A549 treated with Mapracorat at 1 μM for 4 hours (cell line): ENCODE measurements at places on chromosomes 12 and 14. TPM values are rescaled to one million over a fixed set of nuclear protein-coding genes. Genes with fewer than 3 reads are reported as not detected.

Gene ANO6
- 48.0 to 63.6 TPM (median 57.0 TPM) in 5 replicates for total RNA-seq

Gene SDS
- total RNA-seq = 0.29 to 2.7 TPM (median 1.8 TPM) in 5 replicates

Gene CPNE6
- total RNA-seq = not detected in 5 replicates

Gene TAS2R43
- total RNA-seq = not detected in 5 replicates

Gene KLRC3
- 0.18 to 0.53 TPM (median 0.24 TPM) in 4 of 5 replicates, not detected in the other for total RNA-seq

Gene ADAMTS20
- total RNA-seq = not detected in 5 replicates
